Calu3 (cell line): ENCODE measurements at places on chromosomes 11 and 22.

- DNase-seq, result no peak
Observed at GRCh38 chr11:78318321-78319114, 99.1 kb downstream of the GAB2 start.

DNA sequence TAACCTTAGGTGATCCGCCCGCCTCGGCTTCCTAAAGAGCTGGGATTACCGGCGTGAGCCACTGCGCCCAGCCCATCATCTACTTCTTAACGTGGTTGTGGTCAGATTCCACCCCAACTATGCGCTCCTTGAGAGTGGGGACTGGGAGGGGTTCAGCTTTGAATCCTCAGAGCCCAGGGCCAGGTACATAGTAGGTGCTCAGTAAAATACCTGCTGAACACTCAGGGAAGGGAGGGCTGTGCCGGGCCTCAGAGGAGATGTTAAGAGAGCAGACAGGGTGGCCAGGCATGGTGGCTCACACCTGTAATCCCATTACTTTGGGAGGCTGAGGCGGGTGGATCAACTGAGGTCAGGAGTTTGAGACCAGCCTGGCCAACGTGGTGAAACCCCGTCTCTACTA, 1.2 kb upstream of the LGALS1 start:
- no peak for DNase-seq

- DNase-seq, result no peak
Observed at GRCh38 chr11:61855939-61856680, 28.0 kb downstream of the FADS2 start.

GRCh38 chr22:41517172-41518047, 26.9 kb downstream of the POLR3H start:
- DNase-seq, result peak; percentile 84

DNA sequence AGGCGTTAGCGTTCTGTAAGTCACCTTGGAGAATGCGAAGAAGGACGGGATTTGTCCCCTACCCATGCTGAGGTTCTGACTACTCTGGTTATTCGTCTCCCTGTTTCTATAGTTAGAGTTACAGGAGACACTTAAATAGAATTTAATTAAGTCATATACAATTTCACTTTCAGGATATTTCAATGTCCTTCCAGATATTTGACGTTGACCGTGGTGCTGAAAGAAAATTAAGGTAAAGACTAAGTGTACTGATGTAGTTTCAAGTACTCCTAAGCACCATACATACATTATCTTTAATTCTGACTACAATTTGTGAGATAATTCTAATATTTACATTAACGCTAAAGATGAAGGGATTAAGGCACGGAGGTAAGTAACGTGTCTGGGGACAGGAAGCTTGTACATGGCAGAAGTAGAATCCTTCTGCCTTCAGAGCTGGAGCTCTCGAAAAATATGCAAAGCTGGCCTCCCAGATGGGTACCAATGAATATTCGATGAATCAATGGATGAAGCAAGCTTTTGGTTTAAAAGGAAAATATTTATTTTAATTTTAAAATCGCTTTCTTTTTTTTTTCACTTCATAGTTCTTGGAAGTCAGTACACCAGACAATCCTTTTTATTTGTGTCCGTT, 539 bp upstream of the SLC36A4 start:
- no peak for DNase-seq

DNA sequence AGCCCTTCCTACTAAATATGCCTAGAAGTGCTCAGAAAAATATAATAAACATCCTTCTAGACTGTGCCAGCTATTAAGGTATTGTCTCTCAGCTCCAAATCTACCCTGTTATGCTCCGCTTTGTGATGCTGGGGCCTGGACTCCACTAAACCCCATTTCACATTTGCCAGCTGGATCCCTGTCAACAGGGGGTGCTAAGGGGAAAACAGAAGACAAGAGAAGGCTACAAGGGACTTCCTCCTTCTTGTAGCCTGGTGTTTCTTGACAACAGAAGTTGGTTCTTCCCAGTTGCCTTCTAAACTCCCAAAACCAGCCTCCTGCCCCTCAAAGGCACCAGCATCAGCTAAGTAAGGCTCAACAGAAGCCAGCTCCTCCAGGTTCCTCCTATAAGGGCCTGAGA, 5.2 kb downstream of the NUMA1 start:
- peak; percentile 23 for DNase-seq

DNA sequence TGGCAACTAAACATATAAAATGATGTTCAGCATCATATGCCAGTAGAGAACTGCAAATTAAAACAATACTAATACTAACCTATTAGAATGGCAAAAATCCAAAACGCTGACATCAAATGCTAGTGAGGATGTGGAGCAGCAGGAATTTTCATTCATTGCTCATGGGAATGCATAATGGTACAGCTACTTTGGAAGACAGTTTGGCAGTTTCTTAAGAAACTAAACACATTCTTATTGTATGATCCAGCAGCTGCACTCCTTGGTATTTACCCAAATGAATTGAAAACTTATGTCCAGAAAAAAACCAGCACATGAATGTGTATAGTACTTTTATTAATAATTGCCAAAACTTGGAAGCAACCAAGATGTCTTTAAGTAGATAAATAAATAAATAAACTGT, 258.0 kb downstream of the TENM4 start:
- no peak for DNase-seq

DNA sequence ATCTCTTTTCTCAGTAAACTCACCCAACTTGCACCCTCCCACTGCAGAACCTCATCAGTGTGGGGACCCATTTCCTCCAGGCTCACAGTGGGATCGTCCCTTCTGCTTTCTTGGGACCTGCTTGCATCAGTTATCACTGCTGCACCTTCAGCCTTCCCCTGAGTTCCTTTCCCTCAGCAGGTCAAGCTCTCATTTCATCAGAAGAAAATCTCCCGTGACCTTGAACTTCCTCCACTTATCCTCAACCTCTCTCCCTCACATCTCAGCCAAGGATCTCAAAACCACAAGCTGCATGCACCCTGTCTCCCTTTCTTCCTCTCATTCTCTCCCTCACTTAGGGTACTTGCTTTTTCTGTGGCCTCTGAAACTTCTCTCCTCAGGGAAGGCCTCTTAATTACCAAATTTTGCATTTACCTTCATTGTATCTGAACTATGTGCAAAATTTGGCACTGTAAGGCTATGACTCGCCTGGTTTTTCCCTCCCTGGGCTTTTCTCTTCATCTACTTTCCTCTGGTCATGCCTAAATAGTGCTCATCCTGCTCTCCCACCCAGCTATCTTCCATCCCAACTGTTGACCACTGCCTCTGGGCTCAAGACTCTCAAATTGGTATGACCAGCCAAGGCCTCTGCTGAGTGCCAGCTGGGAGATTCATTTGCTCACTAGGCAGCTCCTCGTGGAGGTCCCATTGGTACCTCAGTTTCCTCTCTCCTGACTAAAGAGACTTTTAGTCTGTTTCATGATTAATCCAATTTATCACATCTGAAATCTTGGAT, 2.7 kb upstream of the RCE1 start:
- DNase-seq, result no peak

- DNase-seq, result no peak
Observed at GRCh38 chr11:68748061-68748460, 3.3 kb downstream of the TESMIN start.

DNA sequence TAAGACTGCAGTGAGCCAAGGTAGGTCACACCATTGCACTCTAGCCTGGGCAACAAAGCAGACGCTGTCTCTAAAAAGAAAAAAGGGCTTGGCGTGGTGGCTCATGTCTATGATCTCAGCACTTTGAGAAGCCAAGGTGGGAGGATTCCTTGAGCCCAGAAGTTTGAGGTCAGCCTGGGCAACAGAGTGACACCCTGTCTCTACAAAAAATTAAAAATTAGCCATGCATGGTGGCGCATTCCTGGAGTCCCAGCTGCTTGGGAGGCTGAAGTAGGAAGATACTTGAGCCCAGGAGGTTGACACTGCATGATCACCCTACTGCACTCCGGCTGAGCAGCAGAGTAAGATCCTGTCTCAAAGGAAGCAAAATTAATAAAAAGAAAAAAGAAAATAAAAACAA, 38.9 kb upstream of the RDX start:
- no peak for DNase-seq

GRCh38 chr11:95137299-95137698, 47.7 kb downstream of the ENDOD1 start:
- DNase-seq, result no peak

DNA sequence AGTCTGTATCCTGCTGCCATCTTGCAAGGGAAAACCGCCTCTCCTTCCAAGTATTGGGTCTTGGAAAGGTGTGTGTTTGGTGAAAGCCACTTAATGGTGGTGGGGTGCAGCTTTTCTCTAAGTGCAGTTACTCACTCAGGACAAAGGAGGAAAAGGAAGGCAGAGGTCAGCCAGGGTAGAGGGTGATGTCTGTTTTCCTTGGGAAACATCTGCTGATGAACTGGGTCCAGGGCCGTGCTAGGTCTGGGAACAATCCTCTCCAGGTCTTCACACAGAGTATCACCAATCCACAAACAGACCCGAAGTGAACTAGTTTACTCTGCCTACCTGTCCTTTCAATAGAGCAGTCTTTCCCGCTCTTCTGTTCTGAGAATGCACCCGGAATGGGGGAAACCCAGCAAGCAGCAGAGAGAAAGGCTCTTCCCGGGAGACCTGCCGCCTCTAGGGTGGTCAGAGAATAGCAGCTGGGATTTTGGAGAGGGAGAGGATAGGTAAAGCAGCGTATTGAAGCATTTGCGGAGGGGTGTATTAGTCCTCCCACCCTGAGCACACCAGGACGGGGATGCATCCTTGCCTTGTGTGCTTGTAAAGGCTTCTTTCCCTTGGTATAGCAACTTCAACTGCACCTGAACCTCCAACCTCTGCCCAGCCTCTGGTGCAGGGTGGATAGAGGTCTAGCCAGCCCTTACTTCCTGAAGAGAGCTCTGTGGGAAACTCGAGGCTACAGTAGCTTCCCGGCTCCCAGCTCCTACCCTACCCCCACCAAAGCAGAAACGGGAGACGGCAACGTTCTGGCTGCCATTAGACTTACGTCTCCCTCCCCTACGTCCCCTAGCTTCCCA, 20.7 kb downstream of the LHFPL7 start:
- no peak for DNase-seq

- no peak for DNase-seq
Observed at GRCh38 chr11:46445920-46446771, 54.6 kb upstream of the CHRM4 start.

DNA sequence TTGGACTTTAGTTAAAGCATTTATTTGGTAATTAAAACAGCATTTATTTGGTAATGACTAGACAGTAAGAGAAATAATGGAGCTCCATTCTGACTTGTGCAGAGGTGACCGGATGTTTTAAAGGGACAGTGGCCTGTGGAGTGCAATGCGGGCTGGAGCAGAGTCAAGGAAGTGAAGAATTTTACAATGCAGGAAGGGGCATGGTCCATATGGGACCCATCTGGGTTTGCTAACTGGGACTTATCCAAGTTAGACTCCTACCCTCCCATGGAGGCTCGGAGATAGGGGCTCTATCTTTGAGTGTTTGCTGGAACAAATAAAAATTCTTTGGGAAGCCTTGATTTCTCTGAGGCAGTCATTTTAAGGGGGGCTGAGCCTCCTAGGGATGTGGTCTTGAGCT, 59.9 kb upstream of the MYO18B start:
- DNase-seq, result no peak

GRCh38 chr11:108592591-108593213, 866 bp downstream of the EXPH5 start:
- peak; percentile 25 for DNase-seq

DNA sequence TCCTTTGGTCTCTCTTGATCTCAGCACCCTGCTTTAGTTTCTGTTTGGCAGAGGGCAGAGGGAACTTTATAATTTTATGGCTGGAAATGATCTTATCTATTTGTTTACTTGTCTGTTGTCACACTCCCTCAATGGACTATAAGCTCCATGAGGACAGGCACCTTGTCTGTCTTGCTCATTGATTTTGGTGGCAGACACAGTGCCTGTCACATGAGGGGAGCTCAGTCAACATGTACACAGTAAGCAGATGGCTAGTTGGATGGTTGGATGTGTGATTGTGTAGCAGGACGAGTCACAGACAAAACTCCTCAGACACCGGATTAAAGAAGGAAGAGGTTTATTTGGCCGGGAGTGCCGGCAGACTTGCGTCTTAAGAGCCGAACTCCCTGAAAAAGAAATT, 80.4 kb downstream of the MYO18B start:
- no peak for DNase-seq

DNA sequence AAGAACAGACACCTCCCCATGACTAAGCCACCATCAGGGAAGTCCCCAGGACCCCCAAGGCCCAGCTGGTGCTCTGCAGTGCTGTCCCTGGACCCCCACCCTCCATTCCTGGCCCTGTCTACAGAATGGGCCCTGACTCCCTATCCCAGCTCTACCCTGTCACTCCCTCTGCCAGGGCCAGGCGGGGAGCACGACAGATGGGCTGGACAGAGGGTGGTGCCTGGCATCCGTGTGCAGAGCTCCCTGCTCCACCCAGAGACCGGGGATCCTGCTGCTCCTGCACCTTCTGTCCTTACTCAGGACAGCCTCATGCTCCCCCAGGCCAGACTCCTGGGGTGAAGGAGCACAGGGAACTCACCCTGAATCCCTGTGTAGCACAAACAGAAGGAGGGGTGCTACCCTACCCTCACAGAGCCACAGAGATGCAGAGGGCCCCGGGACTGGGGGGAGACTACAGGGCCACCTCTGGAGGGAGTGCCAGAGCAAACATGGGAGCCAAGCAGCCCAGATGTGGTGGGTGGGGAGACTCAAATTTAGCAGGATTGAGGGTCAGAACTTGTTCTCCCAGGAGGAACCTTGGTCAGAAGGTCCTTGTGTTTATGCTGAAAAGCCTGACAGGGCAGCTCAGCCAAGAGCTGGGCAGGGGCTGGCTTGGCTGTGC, 2.0 kb downstream of the ARVCF start:
- no peak for DNase-seq

GRCh38 chr11:14073849-14074476, 111.4 kb downstream of the SPON1 start:
- no peak for DNase-seq

DNA sequence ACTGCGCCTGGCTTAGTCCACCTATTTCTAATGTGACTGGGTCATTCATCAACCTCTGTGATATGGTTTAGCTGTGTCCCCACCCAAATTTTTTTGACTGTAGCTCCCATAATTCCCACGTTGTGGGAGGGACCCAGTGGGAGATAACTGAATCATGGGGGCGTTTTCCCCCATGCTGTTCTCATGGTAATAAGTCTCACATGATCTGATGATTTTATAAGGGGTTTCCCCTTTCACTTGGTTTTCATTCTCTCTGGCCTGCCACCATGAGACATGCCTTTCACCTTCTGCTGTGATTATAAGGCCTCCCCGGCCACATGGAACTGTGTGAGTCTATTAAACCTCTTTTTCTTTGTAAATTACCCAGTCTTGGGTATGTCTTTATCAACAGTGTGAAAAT, 8.7 kb downstream of the CENATAC start:
- DNase-seq, result no peak

- DNase-seq, result no peak
Observed at GRCh38 chr22:20578707-20579106, 71.3 kb downstream of the MED15 start.

DNA sequence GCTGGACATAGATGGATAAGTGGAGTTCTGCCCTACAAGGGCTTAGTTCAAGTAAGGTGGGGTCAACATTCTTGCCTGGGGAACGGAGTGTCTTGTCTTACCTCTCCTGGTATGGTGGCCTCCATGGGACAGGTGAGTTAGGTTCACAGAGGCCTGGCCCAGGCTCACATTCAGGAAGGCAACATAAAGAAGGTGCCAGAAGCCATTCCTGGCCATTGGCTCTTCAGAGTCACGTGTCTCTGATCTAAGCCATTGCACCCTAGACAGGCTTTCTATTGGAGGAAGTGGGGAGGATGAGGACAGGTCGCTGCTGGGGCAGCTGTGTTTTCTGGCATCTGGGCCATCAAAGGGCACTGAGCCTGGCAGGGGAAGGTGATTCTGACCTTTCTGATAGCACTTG, 14.8 kb downstream of the LMO2 start:
- no peak for DNase-seq

GRCh38 chr11:64090806-64091516, 55.2 kb downstream of the FLRT1 start:
- no peak for DNase-seq
